ENCODE measurements at places on chromosomes 12 and 14.

GRCh38 chr12:57095440-57095839 is 6.5 kb downstream of the NAB2 start:
- no peak for DNase-seq

- peak; percentile 90 for DNase-seq
Measured at GRCh38 chr14:80930836-80931389, 10.6 kb downstream of the CEP128 start.

- DNase-seq: no peak
Measured at GRCh38 chr12:57841445-57841844, 5.1 kb downstream of the CTDSP2 start.

GRCh38 chr14:70857496-70857890 is 48.2 kb upstream of the MAP3K9 start:
- no peak for DNase-seq

GRCh38 chr14:35687335-35687939 is 121.7 kb downstream of the RALGAPA1 start:
- peak; percentile 80 for DNase-seq

DNA sequence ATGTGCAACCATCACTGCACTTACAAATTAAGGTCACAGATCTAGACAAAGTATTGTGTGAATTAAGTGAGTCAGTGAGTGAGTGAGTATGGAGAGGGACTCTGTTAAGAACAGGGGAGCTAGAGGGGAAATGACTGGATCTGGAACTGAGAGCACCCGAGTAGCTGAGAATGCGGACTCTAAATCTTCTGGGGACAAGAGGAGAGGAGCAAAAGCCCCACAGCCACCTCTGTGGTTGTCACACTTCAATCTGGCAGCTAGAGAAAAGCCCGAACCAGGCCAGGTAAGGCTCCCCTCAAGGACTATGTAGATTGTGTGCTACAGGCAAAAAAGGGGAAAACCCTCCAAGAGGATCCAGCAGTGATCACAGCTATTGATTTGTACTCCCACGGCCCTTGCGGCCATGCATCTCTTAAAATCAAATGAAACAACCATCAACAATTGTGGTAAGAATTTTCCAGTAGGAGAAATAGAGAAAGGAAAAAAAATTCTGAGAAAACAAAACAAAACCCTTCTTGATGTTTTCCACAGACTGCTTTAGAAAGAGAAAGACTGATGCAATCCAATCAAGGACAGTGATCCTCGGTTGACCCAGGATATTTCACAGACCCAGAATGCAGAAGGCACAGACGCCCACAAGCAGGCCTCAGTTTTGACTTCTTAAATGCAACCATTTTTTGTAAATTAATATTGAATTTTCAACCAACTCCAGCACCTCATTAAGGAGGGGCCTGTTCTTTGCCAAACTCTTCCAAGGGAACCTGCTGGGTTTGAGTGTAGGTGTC is 109.6 kb downstream of the SLC38A6 start:
- DNase-seq: no peak

DNA sequence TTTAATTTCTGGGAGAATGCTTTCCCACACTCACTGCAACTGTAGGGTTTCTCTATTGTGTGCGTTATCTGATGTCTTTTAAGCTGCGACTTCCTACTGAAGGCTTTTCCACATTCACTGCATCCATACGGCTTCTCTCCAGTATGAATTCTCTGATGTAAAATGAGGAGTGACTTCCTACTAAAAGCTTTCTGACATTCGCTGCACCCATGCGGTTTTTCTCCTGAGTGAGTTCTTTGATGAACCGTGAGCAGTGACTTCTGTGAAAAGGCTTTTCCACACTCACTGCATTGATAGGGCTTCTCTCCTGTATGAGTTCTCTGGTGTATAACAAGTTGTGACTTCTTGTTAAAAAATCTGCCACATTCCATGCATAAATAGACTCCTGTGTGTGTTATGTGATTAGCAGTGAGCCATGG is 29.7 kb downstream of the ZNF605 start:
- no peak for DNase-seq

GRCh38 chr14:90495357-90496276 is 98.8 kb downstream of the CALM1 start:
- peak; percentile 89 for DNase-seq

DNA sequence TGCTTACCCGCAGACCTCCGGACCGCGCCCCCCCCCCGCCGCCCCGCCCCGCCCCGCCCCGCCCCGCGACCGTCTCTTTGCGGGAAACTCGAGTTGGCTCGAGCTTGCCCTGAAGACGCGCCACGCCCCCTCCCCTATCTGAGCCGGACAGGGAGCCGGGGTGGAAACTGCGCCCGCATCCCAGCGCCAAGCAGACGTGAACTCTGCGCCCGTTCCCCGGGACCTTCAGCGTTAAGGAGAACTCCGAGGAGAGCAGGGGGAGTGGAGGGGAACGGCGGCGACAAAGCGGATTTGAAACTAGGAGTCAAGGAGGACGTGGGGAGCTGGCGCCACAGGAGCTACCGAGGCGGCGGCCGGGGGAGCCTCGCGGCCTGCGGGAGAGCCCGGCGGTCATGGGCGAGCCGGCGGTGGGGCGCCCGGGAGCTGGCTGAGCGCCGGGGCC is at the start of gene KCNK13:
Gene KCNK13, plus strand, starts transcription at position 310 of the 442 bp plus-strand sequence. CDS start 212 bp downstream, outside the sequence.
- DNase-seq: peak; percentile 31

DNA sequence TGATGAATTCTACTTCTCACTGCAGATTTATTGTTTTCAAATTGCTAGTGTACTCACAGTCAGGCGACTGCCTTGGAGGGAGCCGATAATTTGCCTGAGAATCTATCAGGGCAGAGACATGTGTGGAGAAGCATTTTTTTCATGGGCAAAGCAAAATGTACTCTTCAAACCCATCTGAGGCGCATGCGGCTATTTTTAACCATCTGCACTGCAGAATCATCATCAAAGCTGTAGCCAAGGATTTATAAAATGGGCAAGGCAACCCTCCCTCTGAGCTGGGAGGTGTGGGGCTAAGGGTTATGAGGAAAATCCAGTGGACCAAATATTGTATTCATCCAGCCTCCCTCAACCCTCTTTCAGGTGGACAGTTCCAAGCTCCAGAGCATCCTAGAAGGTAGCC is 37.7 kb downstream of the BEST3 start:
- DNase-seq: no peak

DNA sequence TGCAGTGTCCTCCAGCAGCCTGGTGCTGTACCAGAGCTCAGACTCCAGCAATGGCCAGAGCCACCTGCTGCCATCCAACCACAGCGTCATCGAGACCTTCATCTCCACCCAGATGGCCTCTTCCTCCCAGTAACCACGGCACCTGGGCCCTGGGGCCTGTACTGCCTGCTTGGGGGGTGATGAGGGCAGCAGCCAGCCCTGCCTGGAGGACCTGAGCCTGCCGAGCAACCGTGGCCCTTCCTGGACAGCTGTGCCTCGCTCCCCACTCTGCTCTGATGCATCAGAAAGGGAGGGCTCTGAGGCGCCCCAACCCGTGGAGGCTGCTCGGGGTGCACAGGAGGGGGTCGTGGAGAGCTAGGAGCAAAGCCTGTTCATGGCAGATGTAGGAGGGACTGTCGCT is 15.2 kb downstream of the C12orf43 start:
- DNase-seq: no peak

DNA sequence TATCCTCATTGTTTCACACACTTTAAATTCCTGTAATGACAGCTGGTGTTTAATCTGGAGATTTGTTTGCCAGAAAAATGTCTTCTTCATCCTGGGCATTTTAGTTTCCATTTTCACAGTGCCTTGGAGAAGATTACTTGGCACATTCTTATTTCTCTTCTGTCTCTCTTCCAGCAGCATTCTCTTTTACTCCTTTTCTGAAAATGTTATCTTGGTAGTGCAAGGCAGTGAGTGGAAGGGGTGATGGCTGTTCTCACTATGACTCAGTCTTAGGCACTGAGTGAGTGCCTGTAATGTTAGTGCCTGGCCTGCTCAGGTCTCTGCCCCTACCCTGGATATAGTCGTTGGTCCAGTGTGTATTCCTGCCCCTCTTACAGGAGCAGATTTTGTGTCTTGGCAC is 13.1 kb downstream of the CLECL1 start:
- DNase-seq: no peak

DNA sequence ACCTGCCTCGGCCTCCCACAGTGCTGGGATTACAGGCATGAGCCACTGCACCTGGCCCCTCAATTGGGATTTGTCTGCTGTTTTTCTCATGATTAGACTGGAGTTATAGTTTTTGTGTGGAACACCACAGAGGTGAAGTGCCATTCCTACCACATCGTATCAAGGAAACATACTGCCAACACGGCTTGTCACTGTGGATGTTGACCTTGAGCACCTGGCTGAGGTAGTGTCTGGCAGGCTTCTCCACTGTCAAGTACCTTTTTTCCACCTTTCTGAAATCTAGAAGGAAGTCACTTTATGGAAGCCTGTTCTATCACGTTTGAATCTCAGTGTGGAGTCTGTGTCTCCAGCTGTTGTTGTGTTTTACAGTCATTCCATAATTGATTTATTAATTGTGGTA is 21.4 kb upstream of the SEL1L start:
- no peak for DNase-seq

DNA sequence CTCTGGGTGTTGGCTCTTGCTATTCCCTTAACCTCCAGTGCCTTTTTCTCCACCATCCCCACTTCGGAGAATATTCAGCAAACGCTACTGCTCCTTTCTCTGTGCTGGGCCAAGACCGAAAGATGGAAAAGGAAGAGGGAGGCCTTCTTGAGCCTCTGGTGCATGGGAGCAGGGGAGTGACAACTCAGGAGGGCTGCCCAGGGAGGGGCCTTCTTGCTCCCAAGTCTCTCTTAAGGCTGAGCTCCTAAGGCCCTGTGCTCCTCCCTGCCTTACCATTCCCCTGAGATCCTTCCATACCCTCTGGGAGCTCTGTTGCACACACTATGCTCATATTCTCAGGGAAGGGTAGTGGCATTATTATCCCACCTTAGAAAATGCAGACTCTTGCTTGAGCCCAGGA is 34.9 kb downstream of the SH2B3 start:
- no peak for DNase-seq

GRCh38 chr12:95318071-95318545 is 100.5 kb downstream of the VEZT start:
- no peak for DNase-seq
